ENCODE measurements at places on chromosomes 1 and 21. TPM values are rescaled to one million over a fixed set of nuclear protein-coding genes. Genes with fewer than 3 reads are reported as not detected.

MSH4 gene
- total RNA-seq = not detected

TNFRSF1B gene
- 15.8 TPM for total RNA-seq

CRP gene
- not detected for total RNA-seq

LYPD8 gene
- total RNA-seq = not detected

NOC2L gene
- total RNA-seq = 56.9 TPM

ZNF683 gene
- total RNA-seq = not detected

DIO1 gene
- not detected for total RNA-seq

PALMD gene
- total RNA-seq = 183 TPM

DYNLT4 gene
- not detected for total RNA-seq

DCLRE1B gene
- total RNA-seq = 6.6 TPM

CYYR1 gene
- total RNA-seq = 15.9 TPM

HCRTR1 gene
- total RNA-seq = not detected

- DNase-seq = no peak
Observed at GRCh38 chr1:199809311-199809710, 218.2 kb upstream of the NR5A2 start.

GRCh38 chr1:185646202-185646683, 87.9 kb upstream of the HMCN1 start:
- DNase-seq = no peak

DNA sequence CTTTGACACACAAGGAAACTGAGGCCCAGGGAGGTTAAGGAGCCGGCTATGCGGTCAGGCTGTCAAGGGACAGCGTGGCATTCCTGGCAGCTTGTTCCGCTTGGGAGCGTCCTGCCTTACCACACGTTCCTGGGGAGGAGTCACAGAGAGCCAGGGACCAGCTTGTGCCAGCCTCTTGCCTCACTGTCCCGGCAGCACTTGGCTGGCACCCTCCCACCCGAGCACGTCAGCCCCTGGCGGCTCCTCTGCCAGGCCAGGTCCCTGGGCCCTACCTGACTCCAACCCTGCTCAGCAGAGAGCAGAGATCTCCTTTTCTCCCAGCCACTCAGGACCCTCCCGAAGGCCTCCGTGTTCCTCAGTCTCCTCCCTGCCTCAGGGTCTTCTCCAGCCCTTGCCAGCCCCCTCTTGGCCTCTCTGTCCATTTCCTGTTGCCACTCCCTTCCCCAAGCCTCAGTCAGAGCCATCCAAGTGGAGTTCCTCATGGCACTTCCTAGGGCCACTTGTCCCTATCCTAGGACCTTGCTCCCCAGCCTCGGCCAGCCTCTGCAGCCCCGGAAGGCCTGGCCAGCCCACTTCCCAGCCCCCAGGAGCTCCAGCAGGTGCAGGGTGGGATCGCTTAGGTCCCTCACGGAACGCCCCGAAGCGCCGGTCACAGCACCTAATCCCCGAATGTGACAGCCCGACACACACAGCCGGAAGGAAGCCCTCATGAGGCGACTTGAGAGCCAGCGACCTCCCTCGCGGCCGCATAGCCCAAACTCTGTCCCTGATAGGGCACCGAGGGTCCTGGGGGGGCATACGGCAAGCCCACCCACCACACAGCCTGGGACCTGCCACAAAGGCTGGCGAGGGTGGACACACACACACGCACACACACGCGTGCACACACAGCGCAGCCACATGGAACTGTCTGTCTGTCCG, 130.3 kb downstream of the CASZ1 start:
- no peak for DNase-seq

- no peak for DNase-seq
Observed at GRCh38 chr1:14803002-14803789, 204.7 kb downstream of the KAZN start.

DNA sequence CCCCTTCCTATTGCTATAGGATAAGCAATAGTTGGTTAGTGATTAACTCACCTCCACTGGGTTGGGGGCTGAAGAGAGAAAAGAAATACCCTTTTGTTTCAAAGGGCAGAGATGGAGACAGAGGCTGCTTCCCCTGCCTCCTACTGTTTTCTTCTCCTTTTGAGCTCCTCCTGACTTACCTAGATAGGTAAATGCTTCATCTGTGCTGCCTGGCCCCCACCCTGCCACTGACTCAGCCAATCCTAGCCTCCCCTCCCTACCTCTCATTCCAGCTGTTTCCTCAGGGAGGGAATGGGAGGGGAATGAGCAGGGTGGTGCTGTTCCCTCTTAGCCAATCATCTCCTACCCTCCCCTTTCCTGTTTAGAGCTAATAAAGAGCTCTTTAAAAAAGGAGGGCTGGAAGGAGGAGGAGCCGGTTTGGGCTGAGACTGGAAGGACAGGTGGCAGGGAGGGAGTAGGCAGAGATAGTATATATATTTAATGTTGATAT, at the start of gene C1orf116:
Gene C1orf116, minus strand, starts transcription at position 229 of the 490 bp plus-strand sequence. CDS start 5,158 bp downstream, outside the sequence.
- DNase-seq = no peak

- DNase-seq = no peak
Observed at GRCh38 chr1:167447521-167448136, 70.7 kb downstream of the CD247 start.

DNA sequence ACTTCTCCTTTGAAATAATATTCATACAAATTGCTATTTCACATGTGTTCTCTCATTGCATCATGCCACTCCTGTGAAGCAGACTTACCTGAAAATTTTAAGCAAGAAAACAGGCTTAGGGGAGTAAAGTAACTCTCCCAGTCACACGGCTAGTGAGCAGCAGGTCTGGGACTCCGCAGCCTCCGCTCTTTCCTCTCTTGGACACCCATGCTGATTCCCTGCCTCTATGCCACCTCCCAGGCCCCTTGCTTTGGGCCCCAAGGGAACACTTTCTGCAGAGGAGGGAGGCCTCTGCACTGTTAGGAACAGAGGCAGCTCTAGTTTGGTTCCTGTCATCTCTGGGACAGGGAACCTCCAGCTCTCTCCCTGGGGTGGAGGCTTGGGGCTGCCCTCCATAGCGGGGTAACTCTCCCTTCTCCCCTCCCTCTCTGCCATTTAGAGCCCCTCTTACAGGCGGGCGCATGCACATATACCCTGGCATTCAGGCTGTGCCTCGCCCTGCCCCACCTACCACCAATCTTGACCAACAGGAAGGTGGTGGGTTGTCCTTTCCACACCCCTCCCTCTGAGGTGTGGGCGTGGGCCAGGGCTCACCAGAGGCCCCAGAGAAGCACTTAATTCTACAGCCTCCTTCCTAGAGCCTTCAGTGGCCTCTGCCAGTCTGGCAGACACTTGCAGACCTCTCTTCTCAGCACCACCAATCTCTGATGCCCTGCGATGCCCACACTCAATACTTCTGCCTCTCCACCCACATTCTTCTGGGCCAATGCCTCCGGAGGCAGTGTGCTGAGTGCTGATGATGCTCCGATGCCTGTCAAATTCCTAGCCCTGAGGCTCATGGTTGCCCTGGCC, at the start of gene RXFP4:
Gene RXFP4, plus strand, starts transcription at position 646 of the 852 bp plus-strand sequence. Its CDS starts 72 bp downstream, at position 718.
- DNase-seq = no peak

DNA sequence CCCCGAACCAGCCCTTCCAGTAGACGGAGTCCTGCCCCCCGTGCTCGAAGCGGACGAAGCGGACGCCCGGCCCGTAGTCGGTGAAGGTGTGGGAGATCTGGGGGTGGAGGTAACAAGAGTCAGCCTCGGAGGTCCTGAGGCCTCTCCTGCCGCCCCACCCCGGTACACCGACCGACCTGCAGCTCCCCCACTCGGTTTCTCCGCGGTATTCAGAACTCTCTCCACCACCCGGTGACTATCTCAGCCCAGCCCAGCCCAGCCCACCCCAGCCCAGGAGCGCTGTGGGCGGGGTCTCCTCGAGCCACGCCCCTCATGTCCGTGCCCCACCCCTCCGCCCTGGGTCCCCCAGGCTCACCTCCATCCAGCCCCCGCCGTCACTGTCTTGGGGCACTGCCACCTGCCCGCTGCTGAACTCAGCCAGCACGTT, 5.5 kb downstream of the FBXO2 start:
- DNase-seq = no peak

- DNase-seq = no peak
Observed at GRCh38 chr1:173661271-173661670, 8.4 kb downstream of the ANKRD45 start.

DNA sequence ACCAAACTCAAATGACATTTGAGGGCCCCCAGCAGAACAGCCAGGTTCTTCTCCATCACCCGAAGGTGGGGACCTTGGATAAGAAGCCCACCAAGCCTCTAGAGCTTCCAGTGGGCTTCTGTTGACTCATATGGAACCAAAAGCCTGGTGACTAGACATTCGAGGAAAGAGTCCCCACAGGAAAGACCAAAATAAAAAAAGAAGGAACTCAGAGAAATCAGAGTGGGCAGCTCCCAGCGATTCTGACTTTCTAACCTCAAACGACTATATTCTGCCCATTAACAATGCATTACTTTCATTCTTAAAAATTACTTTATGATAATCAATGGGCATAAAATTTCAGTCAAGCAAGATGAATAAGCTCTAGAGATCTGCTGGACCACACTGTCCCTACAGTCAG, 9.6 kb upstream of the CHIT1 start:
- no peak for DNase-seq

DNA sequence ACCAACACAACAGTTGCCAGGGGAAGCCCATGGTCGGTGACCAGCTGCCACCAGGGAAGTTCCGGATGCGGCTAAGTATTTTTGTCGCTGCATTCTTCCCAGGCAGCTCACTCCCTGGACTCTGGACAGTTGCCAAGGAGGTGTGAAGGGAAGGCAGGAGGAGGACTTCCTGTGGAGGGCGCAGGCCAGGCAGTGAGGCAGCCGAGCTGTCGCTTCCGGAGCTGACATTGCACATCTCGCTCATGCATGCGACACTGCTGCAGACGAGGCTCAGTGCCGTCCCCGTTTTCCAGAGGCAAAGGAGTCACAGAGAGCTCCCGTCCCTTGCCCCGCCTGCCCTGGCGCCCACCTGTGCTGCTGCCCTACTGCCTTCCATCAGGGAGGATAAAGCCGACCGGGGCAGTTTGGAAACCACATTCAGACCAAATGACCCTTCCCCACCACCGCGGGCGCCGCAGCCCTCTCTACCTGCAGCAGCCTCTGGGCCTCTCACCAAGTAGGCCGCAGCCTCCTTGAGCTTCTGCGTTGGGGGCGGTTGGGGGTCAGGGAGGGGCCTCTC, 81.4 kb downstream of the NENF start:
- no peak for DNase-seq

GRCh38 chr1:214739621-214740238, 136.7 kb downstream of the CENPF start:
- no peak for DNase-seq

- DNase-seq = no peak
Observed at GRCh38 chr1:206878456-206878855, 13.0 kb downstream of the IL20 start.

DNA sequence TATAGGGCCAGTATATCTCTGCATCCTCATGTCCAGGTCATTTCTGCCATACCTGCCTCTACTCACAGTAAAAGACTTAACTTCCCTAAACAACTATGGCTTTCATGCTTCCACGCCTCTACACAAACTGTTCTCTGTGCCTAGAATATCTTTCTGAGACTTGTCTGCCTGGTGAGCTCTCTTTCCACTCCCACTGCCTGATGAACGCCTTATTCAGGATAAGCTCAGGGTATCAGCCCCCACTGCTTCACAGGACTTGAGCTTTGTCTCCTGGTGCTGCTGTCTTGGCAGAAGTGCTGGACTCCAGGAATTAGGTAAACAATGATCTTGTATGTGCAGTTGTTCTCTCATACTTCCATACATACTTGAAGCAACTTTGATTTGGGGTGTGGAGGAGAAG, 4.8 kb upstream of the DDX20 start:
- no peak for DNase-seq

GRCh38 chr1:111221276-111221632, 6.3 kb upstream of the CHI3L2 start:
- DNase-seq = no peak

GRCh38 chr1:20399606-20400180, 86.3 kb downstream of the CAMK2N1 start:
- DNase-seq = no peak

- no peak for DNase-seq
Observed at GRCh38 chr1:41767534-41768525, 150.9 kb downstream of the HIVEP3 start.

GRCh38 chr1:87457408-87457807, 128.7 kb downstream of the LMO4 start:
- no peak for DNase-seq

GRCh38 chr1:187003353-187003752, 174.6 kb downstream of the PLA2G4A start:
- DNase-seq = no peak

DNA sequence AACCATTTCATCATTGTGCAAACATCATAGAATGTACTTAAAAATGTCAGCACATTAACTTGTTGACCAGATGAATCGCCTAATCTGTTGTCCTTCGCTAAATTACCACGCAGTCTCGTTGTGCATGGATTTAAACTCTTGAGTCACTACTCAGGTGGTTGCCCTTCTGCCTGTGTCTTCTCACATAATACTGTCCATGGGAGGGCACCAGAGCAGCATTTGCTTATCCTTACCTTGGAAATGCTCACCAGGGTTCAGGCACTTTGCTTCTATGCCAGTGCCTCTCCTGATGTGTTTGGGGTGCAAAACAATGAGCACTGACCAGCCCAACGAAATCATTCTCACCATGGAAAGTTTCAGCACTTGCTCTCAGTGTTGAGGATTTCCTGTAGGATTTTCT, 559.9 kb downstream of the RWDD3 start:
- no peak for DNase-seq

- no peak for DNase-seq
Observed at GRCh38 chr1:25579292-25580252, 36.2 kb downstream of the LDLRAP1 start.

GRCh38 chr1:66840929-66841328, 39.9 kb upstream of the INSL5 start:
- no peak for DNase-seq

DNA sequence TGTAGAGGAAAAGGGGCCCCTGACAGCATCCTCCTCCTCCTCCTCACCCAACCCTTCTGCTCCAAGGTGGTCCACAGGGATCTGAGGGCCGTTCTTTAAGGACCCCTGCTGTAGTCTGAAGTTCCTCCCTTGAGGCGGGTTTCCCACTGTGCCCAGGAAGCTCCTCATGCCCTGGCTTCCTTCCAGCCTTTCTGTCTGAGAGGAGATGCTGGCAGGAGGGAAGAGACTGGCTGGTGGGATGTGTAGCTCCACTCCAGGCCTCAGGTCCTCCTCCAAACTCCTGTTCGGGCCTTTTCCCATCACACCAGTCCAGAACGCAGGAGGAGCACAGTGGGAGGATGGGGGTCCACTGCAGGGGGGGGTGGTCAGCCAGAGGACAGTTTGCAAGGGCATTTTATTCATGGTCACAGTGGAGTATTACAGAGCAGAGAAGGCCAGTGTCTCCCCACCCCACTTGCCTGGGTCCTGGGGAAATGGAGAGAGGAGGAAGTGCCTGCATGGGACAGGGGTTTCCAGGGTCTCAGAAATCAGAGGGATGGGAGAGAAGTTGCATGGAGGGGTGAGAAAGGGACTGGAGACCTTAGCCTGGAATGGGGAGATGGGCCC, 7.8 kb downstream of the ETV3L start:
- no peak for DNase-seq

DNA sequence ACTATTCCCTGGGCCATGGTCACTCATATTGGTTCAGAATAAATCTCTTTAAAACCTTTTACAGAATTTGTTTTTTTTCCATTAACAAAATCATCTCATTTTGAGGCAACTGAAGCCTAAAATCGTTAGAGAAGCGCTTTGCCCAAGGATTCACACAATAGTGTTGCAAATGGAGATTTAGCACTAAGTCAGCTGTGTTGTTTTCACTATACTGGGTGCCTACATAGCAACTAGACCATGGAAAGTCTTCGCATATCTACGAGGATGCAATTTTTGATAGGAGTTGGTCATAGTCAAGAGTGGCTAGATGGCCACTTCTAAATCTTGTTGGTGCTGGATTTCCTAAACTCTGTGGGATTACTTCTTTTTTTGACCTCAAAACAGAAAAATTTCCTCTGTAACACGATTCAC, 530 bp upstream of the TIPRL start:
- no peak for DNase-seq

Data from suprapubic skin (tissue), 4 donors.